MV-4-11 (cell line): ENCODE measurements at places on chromosomes 6 and 20.

GRCh38 chr6:90198758-90199425 lies 97.8 kb downstream of the BACH2 start:
- no peak for DNase-seq

DNA sequence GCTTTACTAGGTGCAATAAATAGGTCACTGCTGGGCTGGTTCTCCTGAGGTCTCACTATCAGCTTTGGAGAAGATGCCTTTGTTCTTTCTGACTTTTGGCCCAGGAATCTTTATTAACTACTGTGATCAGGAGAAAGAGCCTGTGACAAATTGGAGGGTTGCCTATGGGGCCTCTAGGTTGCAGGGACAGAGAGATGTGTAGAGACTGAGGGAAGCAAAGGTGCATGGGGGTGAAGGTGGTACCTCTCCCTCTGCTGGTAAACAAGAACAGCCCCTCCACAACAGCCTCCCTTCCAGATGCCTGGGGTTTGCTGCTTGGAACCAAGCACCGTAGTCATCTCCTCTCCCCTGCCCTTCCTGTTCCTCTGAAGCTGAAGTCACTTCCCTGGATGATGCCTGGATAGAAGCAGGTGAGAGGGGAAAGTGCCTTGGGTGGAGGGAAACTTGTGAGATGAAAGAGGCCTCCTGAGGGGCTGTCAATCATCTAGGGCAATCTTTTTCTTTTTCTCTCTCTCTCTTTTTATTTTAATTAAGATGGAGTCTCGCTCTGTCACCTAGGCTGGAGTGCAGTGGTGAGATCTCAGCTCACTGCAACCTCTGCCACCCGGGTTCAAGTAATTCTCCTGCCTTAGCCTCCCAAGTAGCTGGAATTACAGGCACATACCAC lies 57.4 kb upstream of the DUSP22 start:
- DNase-seq: no peak

- no peak for DNase-seq
These were observed 103.0 kb downstream of the ZFAND3 start for GRCh38 chr6:37922563-37922962.

DNA sequence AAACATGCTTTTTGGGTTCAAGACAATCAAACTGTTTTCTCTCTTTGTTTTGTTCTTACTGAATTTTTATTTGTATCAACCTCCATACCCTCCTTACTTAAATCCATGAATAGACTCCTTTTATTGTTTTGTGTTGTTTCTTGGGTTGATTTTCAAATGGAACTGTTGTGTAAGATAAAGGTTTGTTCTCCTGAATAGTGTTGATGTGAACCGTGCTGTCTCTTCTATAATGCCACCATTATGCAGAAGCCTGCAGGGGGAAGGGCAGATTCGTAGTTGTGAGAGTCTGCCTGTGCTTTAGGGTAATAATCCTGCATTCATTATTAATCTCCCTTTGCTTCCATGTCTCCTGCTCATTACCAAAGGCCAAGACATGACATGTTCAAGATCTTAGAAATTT lies 105.9 kb downstream of the CDKAL1 start:
- no peak for DNase-seq

DNA sequence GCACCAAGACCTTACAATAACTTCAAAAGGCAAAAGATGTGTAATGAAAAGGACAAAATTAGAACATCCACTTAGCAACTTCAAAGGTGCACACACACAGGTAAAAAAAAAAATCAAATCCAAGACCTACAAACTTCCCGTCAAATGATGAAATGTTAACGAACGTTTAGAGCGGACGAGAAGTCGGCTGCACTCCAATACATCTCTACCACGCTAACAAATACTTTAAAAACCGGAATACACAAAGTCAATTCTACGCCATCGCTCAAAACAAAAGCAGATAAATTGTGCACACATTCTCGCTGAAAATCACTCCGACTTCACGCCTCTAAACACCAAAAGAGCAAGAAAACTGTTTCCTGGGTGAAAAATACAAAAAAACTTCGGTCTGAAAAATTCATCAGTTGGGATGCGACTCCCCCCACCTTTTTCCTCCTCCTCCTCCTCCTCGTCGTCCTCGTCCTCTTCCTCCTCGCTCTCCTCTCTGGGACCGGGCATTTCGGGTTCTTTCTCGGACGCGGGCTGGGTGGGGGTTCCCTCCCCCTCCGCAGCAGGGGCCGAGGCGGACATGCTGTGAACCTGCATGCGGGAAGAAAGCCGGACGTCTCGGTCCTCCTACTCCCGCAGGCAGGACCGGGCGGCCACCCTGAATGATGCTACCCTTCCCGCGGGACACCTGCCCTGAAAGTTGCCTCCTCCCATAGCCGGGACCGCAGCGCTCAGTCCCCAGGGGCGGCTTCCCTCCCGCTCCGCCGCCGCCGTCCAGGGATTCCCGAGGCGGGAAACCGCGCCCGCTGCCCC lies 712 bp downstream of the DEK start:
- DNase-seq: no peak

DNA sequence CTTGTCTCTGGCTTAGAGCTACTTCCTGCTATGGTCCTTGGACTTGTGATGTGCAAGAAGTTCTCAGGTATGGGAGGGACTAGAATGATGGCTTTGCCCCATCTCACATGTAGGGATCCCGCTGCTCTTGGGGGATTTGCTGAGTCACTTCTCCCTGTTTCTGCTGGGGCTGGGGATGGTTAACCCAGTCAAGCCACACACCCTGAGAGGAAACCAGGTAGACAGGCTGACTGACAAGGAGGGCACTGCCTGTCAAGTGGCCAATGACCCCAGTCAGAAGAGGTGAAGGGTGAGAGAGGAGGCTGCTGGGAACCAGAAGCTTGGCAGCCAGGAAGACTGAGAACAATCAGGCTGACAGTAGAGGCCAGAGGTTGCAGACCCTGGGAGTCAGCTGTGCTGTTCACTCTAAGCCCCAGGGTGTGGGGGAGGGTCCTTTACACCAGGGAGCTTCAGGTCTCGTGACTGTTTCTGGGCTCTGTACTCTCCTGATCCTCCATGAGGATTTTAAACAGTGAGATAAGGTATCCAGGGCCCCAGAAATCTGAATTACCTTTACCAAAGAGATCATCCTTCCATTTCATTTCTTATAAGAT lies 34.6 kb downstream of the HLA-F start:
- DNase-seq: no peak

DNA sequence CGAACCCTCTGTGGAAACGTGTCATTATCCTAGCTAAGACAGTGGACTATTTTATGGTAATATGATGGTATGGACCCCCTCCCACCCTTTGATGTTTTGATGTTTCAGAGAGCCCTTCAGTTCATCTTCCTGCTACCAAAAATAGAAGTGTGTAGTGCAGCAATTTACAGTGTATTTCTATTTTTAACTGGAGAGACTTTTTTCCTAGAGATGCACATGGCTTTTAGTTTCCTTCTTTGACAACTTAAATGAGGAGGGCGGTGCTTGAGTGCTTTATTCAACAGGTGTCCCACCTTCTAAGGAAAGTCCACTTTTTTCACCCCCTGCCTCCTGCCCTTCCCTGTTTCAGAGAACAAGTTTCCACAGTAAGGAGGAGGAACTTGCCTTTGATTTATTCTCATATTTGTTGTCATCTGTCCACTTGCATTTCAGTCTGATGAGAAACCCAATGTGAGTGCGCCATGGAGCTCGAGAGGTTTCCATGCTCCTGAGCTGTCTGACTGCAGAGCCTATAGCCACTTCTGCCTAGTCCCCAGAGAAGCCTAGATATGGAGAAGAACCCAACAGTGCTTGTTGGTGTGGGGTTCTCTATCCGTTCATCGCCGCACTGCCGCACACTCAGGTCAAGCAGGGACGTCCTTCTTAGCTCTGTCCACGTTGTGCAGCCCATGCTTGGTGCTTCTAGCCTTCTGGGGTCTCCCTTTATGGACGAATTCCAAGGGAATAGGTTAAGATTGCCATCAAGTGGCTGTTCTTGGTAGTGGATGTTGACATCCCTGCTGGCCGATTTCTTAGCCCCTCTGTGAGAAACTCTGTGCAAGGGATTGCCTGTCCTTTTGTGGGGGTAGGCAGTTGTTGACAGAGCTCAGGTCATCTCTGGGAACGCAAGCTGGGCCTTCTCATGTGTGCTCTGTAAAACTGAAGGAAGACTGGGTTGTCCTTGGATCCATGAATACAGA lies 144.2 kb downstream of the JARID2 start:
- DNase-seq: peak; percentile 58

GRCh38 chr20:754904-755303 lies 13.4 kb downstream of the SLC52A3 start:
- no peak for DNase-seq

DNA sequence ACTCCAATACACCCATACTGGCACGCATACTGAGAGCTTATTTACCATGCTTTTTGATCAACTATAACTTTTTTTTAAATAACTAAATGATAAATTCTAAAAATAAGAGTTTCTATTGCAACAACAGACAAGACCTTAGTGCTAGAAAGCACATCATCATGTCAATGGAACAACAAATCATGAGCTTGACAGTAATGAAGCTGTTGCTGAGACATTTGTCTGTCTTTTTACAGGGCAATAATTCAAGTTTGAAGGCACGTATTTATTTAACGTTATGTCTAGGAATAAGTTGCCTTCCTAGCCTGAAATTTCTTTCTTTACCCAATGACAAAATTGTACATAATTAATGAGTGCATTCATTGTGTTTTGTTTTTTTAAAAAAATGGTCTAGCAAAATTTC lies 299.2 kb downstream of the EYA4 start:
- DNase-seq: no peak

GRCh38 chr6:24581084-24581669 lies 64.8 kb downstream of the KIAA0319 start:
- DNase-seq: peak; percentile 55

DNA sequence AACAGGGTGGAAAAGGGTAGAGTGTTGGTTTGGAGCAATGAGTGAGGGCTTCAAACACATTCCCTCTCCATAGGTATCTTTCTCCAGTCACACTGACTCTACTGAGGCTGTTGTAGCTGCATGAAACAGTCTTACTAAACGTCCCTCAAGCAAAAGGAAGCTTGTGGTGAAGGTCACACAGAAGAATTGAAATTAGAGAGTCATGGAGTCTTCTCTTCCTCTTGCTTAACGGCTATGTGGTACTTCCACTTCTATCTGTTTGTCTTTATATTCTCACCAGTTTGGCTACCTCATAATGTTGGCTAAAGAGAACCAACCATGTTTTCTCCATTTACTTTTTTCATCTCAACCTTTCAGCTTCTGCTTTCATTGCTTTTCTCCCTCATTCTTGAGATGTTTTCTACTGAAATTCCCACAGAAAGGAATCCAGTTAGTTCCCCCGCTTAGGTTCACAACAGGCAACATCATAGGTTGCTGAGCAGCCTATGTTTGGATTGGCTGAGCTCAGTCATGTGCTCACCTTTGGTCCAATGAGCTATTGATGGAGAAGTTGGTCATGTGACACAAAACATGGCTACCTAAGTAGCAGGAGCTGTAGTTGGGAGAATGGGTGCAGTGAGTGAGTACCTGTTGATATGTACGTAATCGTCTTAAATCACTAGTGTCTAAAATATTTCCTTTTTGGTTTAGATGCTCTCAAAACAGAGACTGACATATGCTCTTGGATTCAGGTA lies 99.8 kb downstream of the SNAP25 start:
- peak; percentile 84 for DNase-seq

GRCh38 chr6:157008568-157008967 lies 231.4 kb downstream of the ARID1B start:
- DNase-seq: no peak

- no peak for DNase-seq
These were observed 58.1 kb upstream of the FOXQ1 start for GRCh38 chr6:1253816-1254215.

DNA sequence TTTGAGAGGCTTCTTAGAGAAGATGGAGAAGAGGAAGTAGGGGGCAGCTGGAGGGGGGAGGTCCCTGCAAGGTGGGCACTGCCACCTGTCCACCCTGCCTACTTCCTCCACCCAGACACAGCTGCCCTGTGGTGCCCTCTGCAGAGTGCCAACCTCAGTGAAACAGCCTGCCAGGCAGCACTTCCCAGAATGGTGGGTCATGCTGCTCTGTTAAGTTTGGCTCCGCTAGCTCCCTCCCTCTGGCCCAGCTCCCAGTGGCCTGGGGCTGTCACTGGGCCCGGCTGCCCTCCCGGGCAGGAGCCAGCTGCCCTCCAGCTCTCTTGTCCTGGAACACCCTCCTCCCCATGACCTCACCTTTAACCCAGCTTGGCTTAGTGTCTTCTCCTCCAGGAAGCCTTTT lies 5.1 kb upstream of the EPB41L1 start:
- no peak for DNase-seq

GRCh38 chr20:34527016-34527415 lies 10.8 kb downstream of the DYNLRB1 start:
- no peak for DNase-seq

GRCh38 chr20:24914388-24915241 lies 34.5 kb upstream of the CST7 start:
- no peak for DNase-seq

GRCh38 chr6:148487461-148487860 lies 144.8 kb downstream of the SASH1 start:
- no peak for DNase-seq
